ENCODE measurements at places on chromosomes 12 and 14. TPM values are rescaled to one million over a fixed set of nuclear protein-coding genes. Genes with fewer than 3 reads are reported as not detected.

GRCh38 chr14:99158646-99159165 lies 113.3 kb downstream of the BCL11B start:
- no peak for DNase-seq

CACNB3 gene
- 13.1 TPM for total RNA-seq

GRCh38 chr14:64074961-64075612 lies 219.1 kb downstream of the ESR2 start:
- no peak for DNase-seq

DNA sequence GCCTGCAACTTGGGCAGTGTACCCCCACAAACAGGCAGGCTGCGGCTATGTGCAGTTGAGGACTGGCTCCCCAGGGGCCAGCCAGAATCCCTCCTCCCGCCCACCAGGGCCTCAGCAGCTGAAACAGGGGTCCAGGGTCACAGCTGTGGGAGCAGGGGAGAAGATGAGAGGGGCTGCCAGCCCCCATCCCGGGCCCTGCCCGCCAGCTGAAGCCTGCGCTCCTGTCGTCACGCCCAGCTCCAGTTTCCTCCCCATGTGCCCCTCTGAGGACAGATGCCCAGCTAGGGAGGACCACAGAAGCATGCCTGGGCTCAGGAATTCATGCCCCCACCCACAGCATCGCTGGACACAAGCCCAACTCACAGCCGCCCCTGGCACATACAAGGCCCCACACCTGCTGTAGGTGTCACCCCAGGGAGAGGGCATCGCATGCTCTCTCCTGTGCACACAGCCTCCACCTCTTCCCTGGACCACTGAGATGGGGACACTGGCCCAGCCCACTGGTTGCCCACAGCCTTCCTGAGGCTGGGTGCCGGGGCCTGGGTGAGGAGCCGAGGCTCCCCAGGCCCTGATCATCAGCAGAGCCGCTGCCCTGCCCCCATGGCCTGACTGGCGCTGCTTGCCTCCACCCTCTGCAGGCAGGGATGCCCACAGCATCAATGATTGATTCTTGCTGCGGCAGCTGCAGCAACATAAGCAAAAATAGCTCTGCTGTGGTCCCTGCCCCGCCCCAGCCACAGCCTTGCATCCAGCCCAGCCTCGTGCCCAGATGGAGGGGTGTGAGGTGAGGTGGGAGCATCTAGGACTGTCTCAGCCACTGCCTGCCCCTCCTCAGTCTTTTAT lies 3.7 kb upstream of the CLBA1 start:
- no peak for DNase-seq

KRT79 gene
- not detected for total RNA-seq

- no peak for DNase-seq
Measured at GRCh38 chr12:109286652-109287051, 22.4 kb downstream of the FOXN4 start.

BEST3 gene
- not detected for total RNA-seq

DNA sequence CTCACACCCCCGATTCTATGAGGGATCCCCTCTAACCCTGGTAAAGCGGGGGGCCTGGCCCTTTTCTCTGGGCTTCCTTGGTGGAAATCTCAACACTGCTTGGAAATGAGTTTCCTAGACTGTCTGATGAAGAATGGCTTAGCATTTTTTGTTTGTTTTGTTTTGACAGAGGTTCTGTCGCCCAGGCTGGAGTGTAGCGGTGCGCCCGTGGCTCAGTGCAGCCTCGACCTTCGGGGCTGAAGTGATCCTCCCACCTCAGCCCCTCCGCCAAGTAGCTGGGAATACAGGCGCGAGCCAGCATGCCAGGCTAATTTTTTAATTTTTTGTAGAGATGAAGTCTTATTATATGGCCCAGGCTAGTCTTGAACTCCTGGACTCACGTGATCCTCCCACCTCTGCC lies 30.3 kb downstream of the TC2N start:
- DNase-seq: no peak

- no peak for DNase-seq
Measured at GRCh38 chr12:8057839-8058238, 8.3 kb downstream of the C3AR1 start.

DNA sequence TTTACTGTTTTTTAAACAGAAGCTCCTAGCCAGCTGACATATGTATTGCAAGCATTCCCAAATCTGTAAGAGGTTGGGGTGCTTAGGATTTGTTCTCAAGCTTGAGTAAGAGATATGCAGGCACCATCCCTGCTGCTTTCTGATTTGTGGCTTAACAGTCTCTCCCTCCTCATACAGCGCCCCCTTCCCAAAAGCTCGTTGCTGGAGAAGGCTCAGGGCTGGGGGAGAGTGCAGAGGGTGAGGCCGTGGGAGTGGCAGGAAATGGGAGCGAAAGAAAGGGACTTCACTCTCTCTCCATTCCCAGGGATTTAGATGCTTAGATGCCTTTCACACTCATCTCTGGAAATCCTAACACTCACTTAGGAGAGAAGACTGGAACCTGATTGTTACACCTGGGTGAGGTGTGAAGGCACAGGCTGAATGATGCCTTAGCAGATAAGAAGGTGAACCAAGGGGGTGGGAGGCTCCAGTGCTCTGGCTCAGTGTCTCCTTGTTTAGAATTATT lies 172.0 kb downstream of the C12orf75 start:
- no peak for DNase-seq

DNA sequence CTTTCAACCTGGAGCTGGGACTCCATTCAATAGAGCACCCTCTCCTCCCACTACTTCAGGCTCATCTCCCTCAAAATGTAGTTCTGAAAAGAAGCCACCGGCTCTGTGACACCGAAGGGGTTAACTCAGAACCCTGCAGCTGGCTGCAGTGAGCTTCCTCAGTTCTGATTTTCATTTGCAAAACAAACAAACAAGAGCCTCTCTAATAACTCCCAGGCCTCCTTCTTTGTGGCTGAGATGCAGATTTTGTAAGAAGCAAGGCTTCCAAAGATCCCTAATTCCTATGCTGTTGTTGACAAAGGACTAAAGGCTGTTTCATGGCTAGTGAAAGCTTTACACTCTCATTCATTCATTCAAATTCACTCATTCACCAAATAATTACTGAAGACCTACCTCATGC lies 333.4 kb upstream of the TBX3 start:
- DNase-seq: no peak

GRCh38 chr12:13227191-13227590 lies 30.7 kb downstream of the EMP1 start:
- DNase-seq: no peak

LHX5 gene
- total RNA-seq: not detected

GRCh38 chr12:88029093-88029665 lies at the start of gene C12orf50:
Gene C12orf50 (minus strand): TSS chr12:88029401. CDS start chr12:88026962, 2,439 bp downstream.
- no peak for DNase-seq

PTCSC3 gene
- total RNA-seq: not detected

DNA sequence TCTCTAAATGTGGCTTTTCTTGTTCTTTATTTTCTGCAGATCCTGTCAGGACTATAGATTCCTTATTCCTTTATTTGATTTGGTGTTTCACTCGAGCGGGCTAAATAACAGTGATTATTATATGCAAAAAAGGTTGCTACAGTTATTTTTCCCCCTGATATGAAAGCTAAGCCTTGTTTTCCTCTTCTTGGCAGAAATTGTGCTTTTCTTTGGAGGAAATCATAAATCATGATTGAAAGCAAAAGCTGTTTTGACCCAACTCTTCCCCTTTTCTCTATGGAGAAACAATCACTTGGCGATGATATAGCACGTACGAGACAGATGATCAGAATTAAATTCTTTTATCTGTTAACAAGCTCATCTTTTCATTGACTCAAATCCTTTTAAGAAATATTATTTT lies 31.4 kb downstream of the PPFIBP1 start:
- no peak for DNase-seq

GRCh38 chr12:87246726-87247125 lies 782.5 kb downstream of the C12orf50 start:
- no peak for DNase-seq

DNA sequence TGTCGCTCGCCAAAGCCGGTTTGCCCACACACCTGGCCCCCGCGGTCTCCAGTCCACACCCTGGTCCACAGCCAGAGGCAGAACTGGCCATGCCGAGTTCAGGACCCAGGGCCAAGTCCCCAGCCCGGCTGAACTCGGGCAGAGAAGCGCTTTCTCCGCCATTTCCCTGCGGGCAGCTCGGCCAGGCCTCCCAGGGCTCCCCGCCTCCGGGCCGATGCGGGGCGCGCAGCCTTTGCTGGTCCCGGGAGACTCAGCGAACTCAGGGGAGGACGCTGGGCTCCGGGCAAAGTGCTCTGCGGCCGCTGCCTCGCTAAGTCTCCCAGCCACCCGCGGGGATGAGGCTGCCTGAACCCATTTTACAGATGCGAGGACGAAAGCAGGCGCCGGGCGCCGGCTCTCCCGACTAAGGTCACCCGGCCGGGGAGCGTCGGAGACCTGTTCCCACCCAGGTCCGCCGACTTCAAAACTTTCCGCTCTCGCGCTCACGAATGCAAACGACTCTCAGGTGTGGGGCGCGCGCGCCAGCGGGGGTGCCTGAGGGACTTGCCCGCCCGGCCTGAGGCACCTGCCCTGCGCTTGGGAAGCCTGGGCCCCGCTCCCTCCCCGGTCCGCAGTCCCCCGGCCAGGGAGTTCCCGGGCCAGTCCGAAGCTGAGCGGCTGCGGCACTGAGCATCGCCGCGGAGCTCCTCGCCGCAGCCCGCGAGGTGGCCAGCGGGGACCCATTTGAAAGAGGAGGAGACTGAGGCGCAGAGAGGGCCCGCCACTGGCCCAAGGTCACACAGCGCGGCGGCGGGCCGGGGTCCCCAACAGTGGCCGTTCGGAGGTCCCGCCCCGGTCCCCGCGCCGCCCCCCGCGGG lies 627 bp downstream of the TESC start:
- DNase-seq: peak; percentile 22

- DNase-seq: no peak
Measured at GRCh38 chr12:104935886-104936285, 22.2 kb downstream of the SLC41A2 start.

DNA sequence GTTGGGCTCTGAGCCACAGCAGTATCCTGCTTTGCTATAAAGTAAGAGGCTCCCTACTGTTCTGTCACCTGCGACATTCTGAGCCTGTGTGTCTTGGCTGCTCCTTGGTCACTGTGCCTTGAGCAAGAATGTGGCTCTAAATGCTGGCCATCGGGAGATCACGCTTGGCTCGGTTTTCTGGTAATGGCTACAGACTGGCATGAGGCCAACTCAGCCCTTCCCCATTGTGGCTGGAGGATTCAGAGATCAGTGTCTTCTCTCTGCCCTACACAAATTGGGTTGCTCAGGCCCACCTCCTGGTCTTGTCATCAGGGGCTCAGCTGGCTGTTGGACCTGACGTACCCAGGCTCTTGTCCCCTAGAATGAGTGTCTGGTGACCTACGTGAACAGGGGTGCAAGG lies 94.5 kb downstream of the PLXNC1 start:
- no peak for DNase-seq

DNA sequence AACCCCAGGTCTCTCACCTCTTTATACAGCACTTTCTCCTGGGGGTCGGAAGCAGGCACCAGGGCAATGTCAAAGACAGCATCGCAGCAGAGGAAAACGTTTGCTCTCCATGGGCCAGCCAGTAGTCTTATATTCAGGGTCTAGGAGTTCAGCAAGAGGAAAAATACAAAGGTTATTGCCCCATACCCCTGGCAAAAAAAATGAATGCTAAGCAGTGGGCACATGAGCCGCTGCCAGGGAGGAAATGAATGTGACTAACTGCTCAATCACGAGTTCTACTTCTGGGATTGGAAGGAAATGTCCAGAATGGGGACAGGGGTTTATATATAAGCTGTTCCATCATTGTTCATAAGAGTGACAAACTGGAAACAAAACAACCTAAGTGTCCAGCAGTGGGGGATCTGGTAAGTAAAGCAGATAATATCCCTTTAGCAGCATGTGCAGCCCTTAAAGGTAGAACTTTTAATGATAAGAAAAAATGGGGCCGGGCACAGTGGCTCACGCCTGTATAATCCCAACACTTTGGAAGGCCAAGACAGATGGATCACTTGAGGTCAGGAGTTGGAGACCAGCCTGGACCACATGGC lies 53.8 kb downstream of the PHETA1 start:
- no peak for DNase-seq

DNA sequence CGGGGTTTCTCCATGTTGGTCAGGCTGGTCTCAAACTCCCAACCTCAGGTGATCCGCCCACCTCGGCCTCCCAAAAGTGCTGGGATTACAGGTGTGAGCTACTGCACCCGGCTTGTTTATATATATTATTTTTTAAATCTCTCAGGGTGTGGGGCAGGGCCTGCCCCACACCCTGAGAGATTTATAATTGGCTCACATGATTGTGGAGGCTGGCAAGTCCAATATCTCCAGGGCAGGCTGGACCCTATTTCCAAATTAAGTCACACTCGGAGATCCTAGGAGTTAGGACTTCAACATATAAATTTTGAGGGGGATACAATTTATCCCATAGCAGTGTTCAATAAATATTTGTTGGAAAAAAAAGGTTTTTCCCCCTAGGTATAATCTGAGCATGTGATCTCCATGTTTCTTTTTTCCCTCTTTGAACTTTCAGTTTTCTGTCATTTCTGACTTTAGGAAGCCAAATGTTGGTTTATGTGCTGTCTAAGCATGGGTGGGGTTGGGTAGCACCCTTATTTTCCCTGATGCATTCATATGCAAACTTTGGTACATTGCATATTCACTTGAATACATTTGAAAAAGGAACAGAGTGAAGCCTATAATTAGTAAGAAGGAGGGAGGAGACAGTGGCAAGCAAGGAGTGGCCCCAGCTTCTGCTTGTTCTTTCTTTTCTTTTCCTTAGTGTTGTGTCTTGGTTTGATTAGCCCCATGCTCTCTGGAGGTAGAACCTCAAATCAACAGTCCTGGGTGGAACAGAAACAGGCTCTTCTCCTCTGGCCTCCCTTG lies 8.7 kb upstream of the A2ML1 start:
- DNase-seq: no peak

CNTN1 gene
- not detected for total RNA-seq

NT5DC3 gene
- total RNA-seq: 12.0 TPM

DNA sequence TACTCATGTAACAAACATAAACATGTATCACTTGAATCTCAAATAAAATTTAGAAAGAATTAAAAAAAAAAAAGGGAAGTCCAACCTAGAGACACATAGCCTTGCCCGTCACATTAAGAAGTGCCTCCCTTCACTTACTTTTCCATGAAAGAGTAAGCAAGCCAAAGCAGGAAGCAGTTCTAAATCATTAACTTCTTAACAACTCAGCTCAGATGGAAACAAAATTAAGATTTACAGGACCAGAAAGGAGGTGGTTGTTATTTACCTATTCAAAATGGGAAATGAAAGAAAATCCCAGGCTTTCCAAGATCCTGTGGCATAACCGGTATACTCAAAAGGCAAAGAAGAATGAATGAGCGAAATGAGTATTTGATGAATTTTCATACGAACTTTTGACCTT lies 258.6 kb upstream of the DCN start:
- no peak for DNase-seq

GRCh38 chr14:95784137-95784536 lies 70.2 kb upstream of the TCL1A start:
- DNase-seq: no peak

Measured in activated T-helper 2 cell treated with anti-CD3 and anti-CD28 coated beads, Interferon-gamma antibody, Interleukin-2, Interleukin-4, amounts not matched to agents 10 μg/mL and 5 μg/mL and 100 μg/mL, durations not matched to agents 14 hours and 24 hours and 36 hours (primary cell).